Pons (tissue), 1 donor: ENCODE measurements at places on chromosomes 5 and 9.
A peak's percentile ranks its signal among the peaks of the same experiment; 100 is the strongest.

GRCh38 chr5:91183743-91184142, 199.4 kb downstream of the ARRDC3 start:
- peak; percentile 30 for DNase-seq

- DNase-seq: no peak
Observed at GRCh38 chr9:89550346-89550927, 52.5 kb upstream of the SEMA4D start.

- DNase-seq: no peak
Observed at GRCh38 chr5:22852807-22853660, at the start of gene CDH12. TSS of gene CDH12 (minus strand) at chr5:22853344.

GRCh38 chr5:77718934-77719610, 57.1 kb downstream of the TBCA start:
- no peak for DNase-seq

- DNase-seq: no peak
Observed at GRCh38 chr9:136119883-136120393, 1.3 kb upstream of the TMEM250 start.

- DNase-seq: no peak
Observed at GRCh38 chr5:32850817-32851496, 139.8 kb downstream of the NPR3 start.

DNA sequence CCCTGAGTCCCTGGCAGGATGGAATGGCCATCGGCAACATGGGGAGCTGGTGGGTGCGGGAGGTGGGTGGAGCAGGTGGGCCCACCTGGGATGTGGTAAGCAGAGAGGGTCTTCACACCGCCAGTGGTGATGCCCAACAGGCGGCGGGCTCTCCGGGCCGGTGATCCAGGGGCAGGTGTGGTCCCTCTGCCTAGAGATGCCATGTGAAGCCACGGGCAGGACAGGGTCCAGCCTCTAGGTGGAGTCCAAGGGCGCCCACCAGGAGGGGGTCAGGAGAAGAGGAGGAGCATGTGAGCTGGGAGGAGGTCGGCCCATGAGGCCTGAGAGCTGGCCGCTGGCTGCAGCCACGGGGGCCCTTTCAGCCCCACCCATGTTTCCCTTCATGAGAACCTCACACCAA, 221.1 kb downstream of the FANCC start:
- DNase-seq: no peak

DNA sequence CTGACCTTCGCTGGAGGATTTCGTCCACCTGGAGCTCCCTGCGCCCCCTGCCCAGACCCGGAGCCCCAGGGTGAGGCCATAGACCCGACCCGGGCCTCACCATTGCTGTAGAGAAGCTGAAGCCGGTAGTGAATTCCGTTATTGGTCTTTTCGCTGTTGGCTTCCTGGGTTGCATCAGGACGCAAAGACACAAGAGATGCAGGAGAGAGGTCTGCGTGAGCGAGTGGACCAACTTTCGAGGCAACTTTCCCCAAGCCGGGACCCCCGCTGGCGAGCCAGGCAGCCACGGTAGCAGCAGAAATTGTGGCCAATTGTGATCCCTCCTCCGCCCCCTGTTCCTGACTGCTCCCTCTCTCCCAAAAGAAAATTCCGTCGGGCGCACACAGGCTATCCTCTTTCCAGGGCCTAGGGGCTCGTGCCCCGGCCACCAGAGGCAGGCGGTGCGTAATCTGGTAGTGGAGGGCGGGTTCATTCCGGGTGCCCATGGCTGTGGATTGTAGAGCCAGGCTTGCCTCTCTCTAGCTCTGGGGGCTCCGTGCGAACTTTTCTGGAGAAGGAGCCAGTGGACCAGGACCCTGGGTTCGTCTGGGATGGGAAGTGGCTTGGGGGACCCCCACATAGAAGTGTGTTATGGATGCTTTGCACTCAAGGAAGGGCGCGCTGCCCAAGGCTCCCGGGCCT, 3.3 kb downstream of the EBF1 start:
- DNase-seq: no peak

DNA sequence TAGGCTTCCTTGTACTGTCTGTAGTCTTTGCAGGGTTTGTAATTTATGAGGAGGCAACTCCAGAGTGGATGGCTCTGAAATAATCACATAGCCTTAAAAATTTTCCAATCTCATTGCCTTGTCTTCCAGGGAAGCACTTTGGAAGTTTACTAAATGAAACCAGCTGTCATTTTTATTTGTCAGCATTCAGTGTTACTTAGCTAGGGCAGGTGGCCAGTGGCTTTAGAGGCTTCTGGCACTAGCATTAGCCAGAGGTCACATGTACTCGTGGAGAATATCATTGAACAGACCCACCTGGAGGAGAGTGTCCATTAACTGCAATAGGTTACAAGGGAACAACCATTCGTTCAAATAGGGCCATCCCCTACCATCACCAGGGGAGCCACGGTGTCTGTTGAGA, 160.3 kb upstream of the SLC28A3 start:
- no peak for DNase-seq

DNA sequence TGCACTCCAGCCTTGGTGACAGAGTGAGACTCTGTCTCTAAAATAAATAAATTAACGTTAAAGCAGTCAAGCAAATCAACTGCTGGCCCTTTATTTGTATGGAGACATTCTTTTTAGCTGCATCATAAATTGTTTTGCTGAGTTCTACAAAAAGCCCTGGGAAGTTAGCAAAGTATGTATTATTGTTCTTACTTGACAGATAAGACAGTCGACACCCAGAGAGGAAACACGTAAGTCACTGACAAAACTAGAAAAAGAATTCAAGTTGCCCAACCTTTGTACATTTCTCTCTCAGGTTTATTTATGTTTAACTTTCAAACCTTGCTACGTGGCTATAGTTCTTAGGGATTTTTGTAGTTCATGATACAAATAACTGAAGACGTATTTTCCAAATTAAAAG, 40.4 kb upstream of the MACIR start:
- no peak for DNase-seq

GRCh38 chr9:109242741-109243140, 75.7 kb upstream of the FRRS1L start:
- no peak for DNase-seq

- DNase-seq: no peak
Observed at GRCh38 chr5:118257066-118257465, 731.3 kb downstream of the DTWD2 start.

- no peak for DNase-seq
Observed at GRCh38 chr5:18010053-18010452, 375.8 kb downstream of the TAF11L14 start.

DNA sequence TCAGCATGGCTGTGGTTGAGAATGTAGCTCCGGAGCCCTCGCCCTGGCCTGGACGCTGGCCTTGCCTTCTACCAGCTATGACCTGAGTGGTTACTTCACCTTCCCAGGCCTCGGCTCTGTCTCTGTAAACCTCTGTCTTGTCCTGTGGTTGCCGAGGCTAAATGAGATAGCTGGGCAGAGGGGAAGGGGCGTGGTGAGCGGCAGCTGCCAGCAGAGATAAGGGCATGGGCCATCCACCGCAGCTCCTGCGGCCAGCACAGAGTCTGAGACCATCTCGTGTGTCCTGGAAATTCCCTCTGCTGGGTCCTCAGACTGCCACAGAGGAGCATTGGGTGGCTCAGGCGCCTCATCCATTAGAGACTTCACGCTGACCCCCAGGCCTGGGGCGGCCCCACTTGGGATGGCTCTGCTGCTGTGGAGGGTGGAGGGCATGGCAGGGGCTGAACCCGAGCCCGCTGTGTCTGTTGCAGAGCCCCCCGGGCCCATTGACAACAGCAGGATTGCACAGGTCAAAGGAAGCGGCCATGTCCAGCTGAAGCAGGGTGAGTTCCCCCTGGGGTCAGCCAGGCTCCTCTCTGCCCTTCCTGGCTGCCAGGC, 43.9 kb downstream of the USP20 start:
- DNase-seq: no peak

DNA sequence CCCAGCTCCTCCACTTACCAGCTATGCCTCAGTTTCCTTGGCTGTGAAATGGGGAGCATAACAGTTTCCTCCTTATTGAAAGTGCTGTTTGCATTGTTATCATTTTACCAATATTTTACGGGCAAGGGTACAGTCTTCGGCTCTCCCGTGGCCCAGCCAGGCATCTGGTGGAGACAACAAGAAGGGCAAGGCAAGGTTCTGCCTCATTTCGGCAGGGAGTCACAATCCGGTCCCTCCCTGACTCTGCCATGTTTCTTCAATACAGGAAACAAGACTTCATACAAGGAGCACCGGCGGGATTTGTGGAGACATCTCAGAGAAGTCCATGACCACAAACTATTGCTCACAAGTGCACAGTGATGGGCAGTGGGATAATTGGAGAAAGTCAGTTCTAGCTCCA, 174.0 kb downstream of the FGF18 start:
- DNase-seq: no peak

GRCh38 chr9:94149696-94150095, 65.4 kb downstream of the PTPDC1 start:
- DNase-seq: no peak

DNA sequence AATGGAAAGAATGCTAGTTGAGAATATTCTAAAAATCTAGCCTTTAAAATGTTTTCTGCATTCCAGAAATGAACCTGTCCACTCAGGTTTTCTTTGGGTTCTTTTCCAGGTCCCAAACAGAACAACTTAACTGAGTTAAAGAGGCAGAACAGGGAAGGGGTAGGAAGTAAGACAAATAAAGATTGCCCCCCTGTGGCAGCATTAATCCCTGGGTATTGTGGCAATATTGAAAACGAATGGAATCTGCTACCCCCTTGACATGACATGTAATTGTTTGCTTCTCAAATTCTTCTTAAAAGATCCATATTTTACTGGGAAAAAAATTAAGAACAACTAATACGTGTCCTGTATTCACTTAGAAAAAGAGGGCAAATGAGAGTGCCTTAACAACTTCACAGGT, 9.3 kb upstream of the RBM22 start:
- DNase-seq: no peak

DNA sequence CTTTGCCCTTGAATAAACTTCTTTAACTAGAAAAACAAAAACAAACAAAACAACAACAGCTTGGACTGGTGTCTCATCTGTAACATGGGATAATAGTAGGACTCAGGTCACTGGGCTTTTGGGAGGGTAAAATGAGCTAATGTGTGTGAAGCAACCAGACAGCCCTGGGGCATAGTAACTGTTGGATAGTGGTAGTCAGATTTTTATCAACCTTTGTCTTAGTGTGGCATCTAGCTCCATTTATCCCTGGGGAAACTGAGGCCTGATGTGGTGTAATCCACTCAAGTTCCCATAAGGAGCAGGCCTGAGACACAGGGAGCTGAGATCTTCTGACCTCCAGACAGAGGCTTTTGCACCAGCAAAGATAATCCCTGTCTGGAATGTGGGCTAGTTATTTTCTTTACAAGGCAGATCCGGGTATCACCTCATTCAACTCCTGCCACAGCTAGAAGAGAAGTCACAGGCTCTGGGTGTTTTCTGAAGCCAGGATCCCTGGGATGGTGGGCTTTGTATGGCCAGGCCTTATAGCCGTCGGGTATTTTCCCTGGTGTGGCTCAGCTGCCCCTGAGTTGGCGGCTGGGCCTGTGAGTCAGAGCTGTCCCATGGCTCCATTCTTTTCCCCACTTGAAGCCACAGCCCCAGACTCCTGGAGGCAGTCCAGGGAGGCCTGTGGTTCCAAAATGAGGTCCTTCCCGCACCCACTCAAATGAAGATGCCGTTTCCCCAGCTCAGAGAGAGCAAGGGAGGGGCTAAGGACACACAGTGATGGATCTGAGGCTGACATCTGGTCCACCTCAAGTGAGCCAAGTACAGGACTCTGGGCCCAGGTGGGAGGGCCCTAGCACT, 26.1 kb upstream of the CSF1R start:
- no peak for DNase-seq

GRCh38 chr5:151012862-151013261, 7.5 kb upstream of the GPX3 start:
- DNase-seq: peak; percentile 52

DNA sequence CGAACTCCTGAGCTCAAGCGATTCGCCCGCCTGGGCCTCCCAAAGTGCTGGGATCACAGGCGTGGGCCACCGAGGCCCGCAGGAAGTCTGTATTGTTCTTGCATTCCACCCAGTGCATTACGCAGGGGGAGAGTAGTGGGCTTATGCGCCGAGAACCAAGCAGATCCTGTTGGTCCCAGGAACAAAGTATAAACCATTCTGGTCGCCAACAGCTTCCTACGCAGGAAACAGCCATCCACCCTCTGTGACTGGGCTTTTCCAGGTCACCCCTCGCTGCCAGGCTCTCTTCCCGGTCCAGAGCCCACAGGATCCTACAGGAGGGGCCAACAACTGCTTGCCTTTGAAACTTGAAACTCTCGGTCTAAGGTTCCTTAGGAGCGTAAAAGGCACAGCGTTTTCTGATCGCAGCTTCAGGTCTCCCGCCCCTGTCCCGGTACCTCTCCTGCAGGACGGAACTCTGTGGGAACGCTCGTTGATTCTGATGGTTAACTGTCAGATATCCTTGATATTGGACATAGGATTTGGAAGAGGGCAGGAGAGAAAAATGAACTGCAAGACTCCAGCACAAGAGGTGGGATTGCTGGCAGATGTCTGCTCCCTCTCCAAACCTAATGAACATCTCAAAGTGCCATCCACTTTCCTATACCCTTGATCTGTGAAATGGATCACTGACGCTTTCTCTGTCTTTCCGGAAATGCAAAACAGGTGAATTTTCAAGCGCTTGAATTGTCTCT, 4.2 kb upstream of the ANXA2R start:
- no peak for DNase-seq

DNA sequence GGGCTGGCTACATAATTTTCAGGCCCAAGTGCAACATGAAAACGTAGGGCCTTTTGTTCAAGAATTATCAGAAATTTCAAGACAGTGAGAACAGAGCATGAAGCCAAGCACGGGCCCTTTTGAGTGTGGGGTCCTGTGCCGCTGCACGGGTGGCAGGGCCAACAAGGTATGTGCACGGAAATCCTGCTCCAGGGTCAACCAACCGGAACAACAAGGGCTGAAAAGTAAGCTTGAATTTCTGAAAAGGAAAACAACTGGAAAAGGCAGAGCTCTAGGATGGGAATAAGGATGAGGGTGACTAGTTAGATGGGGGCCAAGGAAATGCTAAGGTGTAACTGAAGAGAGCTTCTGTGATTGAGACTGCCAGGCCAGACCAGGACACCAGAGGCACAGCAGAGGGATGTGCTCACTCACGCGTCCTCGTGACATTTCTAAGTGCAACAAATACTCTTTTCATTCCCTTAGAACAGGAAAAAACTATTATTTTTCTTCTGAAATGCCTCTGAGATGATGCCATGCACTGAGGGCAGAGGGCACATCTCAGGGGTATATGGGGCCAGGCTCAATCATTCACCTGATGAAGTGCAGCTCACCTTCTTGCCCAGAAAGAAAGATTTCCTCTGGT, 80.6 kb upstream of the LRRTM2 start:
- DNase-seq: peak; percentile 64

DNA sequence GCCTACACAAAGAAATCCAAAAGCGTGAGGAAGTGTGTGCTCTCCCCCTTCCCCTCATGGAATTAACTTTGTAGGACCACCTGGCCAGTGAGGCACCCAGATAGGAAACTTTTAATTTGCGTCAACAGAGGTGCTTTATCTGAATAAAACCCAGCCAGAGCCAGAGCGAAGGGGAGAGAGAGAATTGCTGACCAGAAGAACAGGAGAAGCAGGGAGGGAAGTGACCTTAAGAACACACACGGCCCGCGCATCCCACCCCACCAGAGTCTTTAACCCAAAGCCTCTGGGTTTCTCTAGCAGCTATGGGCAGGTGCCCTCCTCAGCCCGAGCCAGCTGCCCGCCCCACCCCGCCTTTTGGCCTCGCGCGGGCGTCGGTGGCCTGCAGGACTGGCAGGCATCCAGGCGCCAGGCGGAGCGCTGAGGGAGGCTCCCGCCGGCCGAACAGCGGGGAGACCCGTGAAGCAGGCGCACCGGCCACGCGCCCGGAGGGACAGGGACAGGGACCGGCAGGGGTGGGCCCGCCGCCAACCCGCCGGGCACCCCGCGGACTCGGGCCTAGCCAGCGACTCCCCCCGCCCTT, 580 bp downstream of the ERAP1 start:
- DNase-seq: peak; percentile 69
